ENCODE measurements at places on chromosomes 4 and X.

GRCh38 chrX:101485212-101485949, at the start of gene ARMCX4:
Gene ARMCX4 (plus strand): TSS chrX:101485456. CDS start chrX:101488590, 3,134 bp downstream.
- DNase-seq: peak; percentile 51

DNA sequence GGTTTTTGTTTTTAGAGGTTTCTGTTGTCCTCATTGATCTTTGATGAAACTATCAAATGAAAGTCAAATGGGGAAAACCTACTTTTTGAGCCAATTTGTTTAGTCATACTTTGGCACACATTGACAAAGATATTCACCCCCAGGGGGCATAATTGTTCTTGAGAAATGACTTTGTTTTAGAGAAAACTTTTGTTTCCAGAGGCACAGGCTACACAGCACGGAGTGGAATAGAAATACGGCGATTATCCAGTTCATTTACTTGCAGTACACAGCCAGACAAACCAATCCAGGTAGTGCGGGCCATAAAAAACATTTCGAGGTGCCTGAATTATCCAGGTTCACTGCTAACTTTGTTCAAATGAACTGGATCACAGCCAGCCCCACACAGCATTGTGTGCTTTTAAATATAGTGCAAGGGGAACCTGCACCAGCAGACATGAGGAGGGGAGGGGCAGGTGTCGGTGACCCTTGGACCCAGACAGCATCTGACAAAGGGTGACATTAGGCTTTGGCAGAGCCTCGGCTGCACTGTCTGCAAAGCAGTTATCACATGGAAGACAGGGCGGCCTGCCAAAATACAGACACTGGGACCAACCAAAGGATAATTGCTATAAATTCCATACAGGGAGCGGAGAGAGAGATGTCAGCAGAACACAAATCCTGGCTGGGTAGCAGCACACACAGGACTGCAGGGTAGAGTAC, 179.6 kb upstream of the NOCT start:
- no peak for DNase-seq

DNA sequence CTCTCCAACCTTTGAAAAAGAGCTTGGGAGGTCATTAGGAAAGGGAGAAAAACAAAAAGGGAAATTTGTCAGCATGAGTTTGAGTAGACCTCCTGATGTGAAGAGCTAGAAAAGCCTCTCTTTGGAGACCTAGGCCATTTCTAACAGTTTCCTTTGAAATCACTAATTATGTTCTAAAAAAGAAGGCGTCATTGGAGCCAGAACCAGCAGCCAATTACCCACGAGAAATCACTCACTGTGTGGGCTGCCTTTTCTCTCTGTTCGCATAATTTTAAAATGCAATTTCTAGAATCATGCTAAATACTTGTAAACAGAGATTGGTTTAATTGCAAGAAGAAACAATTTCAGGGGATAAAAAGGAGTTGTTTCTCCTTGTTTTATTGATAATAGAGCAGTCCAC, 246.3 kb upstream of the GATB start:
- no peak for DNase-seq

- no peak for DNase-seq
These were observed 5.0 kb downstream of the CCNQ start for GRCh38 chrX:153593811-153594500.

DNA sequence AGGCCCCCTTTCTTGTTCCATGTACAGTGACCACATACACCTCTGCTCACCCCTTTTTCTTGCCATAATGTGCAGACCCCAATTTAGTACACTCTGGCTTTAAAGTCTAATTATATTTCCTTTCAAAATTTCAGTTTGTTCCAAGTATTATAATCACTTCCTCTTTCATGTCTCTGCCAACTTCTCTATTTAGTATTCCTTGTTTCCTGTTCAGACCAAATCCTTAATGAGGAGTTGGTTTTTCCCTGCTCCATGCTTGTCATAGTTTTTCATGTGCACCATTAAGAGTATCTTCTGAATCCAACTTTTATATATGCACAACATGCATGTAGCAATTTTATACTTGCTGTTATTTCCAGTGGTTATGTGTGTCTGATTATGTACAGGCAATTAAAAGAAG, 32.3 kb downstream of the USP53 start:
- DNase-seq: no peak

DNA sequence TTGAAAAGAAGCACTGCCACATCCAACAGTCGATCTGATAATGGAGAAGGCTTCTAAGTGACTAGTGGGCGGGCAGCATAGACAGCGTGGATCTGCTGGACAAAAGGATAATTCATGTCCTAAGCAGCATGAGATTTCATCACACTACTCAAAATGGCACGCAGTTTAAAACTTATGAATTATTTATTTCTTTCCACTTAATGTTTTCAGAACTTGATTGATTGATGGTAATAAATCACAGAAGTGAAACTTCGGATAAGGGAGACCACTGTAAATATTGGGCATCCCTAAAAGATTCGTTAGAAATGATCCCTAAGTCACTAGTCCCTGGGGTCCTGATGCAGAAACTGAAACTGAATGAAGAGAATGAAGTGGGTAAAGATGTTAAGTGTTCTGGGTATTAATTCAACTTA, 93.0 kb upstream of the ANK2 start:
- DNase-seq: no peak

- no peak for DNase-seq
These were observed 127.9 kb upstream of the LIMCH1 start for GRCh38 chr4:41410049-41410448.

DNA sequence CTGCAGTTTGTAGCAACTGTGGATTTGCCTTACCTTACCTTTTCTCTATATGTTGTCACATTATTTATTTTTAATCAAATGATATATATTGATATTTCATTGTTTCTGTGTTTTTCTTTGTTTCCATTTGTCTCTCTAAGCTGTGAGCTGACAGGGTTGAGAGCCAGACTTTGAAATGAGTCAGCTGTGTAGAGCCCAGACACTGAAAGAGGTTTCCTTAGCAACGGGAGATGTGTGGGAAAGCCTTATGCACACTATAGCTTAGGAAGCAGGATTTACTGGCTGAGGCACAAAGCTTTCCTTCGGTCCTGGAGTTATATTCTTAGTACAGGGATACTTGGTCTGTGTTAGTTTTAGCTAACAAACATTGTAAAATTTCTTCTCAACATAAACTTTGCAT, 192.2 kb downstream of the FGF13 start:
- DNase-seq: no peak

DNA sequence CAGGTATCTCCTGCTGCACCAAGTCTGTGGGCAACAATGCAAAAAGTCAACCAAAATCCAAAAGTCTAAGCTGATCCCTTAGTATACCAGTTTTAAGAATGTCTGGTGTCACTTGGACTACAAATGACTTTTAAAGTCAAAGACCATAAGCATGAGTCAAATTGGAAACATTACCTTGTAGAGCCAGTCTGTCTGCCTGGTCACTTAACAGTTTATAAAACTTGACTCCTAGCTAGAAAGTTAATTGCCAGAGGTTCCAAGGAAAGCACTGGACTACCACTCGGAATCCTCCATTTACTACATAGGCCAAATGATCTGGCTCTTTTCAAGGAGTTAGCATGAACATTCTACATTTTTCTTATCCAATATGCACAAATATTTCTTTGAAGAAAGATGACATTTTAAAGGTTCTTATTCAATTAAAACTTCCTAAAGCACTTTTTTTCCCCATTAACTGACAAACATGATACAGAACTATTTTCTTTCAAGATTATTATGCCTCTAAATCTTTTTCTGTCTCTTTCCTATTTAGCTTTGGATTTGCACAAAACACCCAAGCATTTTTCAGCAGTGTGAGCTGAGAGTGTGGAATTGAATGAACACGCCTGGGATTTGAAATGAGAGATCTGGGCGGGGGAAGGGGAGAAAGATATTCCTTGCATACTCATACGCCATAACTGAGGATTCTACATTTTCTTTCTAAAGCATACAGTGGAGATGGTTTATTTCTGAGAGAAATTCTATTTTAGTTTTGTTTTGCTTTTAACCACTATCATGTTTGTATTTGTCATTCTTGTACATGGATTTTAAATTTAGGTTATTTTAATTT, 188.4 kb downstream of the SHROOM3 start:
- no peak for DNase-seq

DNA sequence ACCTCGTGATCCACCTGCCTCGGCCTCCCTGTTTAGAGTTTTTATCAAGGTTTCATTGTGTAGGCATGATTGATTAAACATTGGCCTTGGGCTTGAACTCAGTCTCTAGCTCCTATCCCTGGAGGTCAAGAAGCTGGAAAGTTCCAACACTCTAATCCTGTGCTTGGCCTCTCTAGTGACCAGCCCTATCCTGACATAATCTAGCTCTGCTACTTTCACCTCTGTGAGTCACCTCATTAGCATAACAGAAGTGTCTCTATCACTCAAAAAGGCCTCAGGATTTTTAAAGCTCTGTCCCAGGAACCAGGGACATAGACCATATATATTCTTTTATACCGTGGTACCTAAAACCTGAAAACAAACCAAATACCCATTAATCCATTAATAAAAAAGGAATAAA, 377.5 kb downstream of the CENPC start:
- no peak for DNase-seq

GRCh38 chrX:37854748-37855147, 7.4 kb upstream of the DYNLT3 start:
- no peak for DNase-seq

- no peak for DNase-seq
These were observed 423 bp downstream of the CRMP1 start for GRCh38 chr4:5892323-5893003.

DNA sequence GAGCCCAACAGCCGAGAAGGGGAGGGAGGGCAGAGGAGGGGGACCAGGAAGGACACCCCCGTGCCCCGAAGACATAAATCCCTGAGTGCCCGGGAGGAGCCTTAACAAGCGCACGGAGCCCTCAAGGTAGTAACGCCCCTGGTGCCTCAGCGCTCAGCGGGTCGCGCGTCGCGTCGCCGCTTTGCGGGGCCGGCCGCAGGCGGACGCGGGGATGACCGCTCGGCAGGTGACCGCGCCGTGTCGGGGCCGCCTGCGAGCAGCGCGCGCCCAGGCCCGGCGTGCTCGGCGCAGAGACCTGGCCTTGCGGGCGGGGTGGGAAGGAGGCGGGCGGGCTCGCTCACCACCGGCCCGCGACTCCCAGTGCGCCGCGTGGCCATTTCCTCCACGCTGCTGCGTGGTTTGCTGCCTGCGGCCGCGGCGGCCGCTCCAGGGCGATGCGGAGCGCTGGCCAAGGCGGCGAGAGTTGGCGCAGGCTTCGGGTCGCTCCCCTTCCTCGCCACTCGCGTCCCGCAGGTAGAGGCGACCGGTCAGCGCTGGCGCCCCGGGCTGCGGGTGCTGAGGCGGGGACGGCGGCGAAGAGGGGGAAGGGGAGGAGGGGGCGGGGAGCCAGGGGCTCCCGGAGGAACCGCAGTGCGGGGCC, 632 bp downstream of the CCSER1 start:
- DNase-seq: no peak

GRCh38 chrX:120302434-120302833, 8.8 kb downstream of the TMEM255A start:
- DNase-seq: peak; percentile 60

GRCh38 chrX:123756320-123756719, 23.5 kb upstream of the THOC2 start:
- DNase-seq: no peak

DNA sequence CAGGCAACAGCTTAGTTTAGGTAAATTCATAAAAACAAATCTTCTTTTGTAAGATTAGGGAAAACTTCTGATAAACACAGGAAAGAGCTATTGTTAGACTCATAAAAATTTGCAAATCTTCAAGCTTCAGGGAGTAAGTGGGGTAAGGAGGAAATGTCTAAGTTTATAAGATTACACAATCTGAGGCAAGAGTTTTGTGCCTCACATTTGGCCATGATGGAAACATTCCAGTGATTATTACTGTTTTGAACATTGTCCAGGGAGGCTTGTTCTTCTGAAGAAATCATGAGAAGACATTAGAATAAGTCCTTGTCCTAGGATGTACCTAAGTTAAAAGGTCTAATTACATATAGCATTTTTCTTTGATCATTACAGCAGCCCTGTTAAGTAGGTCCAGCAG, 72.8 kb downstream of the MAOB start:
- no peak for DNase-seq

DNA sequence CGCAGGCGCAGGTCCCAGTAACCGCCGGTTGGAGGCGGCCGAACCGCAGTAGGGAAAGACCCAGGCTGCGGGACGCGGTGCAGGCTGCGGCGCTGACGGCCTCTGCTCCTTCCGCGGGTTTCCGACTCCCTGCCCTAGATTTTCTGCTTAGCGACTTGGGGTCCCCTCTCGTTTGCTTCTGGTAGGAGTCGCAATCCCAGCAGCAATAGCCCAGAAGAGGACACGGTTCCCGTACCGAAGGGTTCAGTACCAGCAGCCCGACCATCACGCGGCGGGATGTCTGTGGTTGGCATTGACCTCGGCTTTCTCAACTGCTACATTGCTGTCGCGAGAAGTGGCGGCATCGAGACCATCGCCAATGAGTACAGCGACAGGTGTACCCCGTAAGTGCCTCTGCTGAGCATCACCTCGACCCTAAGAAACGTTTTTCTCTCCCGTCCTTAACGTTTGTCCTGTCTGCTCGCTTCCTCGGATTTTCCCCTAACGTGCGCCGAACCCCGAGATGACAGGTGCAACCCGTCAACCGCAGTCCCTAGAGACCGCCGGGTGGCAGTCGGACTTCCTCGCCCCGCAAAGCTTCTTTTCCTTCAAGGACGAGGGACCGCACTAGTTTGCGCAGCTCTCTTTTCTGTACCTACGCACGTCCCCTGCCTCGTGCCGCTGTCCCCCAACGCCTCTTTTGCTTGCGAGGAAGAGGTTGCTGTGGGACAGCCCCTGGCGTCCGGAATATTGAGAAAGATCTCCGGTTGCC, at the start of gene HSPA4L:
Gene HSPA4L (plus strand): TSS at position 48 of the 751 bp plus-strand sequence. CDS start 229 bp downstream, at position 277.
- peak; percentile 24 for DNase-seq

DNA sequence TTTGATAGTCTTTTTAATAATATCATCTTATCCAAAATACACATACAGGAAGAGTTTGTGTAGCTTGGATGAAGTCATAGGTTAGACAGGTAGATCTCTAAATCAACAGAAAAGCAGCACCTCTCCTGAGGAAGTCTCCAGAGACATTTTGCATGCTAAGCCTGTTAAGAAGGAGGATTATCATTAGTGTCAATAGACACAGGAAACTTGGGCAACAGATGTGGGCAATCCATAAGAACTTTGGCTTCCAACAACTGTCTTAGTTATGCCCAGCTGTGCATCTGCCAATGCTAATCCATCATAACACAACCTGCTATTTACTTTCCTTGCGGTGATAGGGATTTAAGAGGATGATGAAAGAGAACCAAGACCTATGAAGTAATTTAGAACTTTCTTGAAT, 1052.6 kb downstream of the RPA4 start:
- no peak for DNase-seq

Data from CD4-positive, alpha-beta memory T cell (primary cell).